ENCODE measurements at places on chromosomes 6 and 20.
A peak's percentile ranks its signal among the peaks of the same experiment; 100 is the strongest.

DNA sequence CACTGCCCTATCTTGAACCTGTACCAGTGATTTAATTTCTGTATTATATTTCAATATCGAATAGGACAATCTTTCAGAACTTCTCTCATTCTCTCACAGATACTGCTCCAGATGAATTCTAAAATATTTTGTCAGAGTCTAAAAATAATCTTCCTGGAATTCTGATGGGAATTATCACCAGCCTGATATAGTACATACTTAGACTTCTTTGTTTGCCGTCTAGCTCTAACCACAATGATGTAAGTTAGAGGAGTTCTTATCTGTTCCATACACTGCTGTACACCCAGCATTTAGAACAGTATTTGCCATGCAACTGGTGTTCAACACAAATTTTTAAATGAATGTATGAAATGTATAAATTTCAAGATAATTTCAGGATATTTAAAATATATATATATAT, 1.3 kb upstream of the HUS1B start:
- no peak for DNase-seq

DNA sequence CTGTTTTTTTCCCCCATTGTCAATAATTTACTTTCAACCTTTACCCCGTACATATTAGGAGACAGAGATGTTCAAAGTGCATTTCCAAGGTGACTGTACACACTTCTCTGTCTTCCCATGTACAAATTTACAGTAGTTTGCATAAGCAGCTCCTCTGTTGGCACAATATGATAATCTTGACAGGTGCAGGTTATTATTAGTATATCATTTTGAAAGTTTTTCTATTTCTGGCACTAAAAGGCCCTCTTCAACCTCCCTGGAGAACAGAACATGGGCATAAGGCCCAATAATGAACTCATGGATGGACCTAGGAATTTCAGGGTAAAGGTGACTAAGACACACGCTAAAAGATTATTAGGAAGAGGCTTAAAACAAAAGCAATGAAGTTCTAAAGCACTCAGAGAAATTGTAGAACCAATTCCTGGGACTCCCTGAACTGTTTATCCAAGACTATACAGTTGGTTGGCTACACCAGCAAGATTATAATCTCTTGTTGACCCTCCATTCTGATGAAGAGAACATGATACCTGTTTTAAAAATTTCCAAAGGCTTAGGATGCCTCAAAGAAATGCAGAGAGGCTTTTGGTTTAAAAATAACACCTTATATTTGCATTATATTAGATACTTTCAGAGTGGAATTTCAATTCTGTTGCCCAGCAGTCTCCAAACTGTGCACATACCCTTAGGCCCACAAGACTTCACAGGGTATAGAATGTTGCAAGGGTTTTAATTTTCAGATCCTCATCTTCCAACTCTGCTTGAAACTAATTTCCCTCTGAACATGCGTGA, 1.1 kb downstream of the AIG1 start:
- DNase-seq = no peak

GRCh38 chr6:96186094-96186493, 170.3 kb downstream of the FUT9 start:
- no peak for DNase-seq

- no peak for DNase-seq
Observed at GRCh38 chr6:14309516-14309915, 191.9 kb downstream of the CD83 start.

DNA sequence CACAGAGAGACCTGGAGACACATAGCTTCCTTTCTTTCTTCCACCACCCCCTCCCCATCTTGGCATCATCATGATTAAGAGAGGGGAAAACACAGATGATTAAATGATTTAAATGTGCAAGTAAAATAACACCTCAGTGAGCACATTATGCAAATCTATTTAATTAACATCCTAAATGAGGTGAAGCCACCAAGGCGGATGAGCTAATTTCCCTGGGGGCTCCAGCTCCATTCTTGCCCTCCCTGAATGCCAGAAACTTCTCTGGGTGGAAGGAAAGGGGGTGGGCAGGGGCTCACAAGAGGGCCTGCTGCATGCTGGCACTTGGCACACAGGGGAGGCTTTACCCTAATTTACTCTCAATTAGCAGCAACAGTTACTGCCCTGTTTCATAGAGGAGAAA, 32.5 kb upstream of the TGM2 start:
- DNase-seq = no peak

- DNase-seq = peak; percentile 39
Observed at GRCh38 chr6:49849213-49849907, 17.0 kb downstream of the CRISP1 start.

All from CD4-positive, alpha-beta T cell treated with Interleukin-4 for 4 hours (primary cell).